ENCODE measurements at places on chromosomes 5 and 9.

DNA sequence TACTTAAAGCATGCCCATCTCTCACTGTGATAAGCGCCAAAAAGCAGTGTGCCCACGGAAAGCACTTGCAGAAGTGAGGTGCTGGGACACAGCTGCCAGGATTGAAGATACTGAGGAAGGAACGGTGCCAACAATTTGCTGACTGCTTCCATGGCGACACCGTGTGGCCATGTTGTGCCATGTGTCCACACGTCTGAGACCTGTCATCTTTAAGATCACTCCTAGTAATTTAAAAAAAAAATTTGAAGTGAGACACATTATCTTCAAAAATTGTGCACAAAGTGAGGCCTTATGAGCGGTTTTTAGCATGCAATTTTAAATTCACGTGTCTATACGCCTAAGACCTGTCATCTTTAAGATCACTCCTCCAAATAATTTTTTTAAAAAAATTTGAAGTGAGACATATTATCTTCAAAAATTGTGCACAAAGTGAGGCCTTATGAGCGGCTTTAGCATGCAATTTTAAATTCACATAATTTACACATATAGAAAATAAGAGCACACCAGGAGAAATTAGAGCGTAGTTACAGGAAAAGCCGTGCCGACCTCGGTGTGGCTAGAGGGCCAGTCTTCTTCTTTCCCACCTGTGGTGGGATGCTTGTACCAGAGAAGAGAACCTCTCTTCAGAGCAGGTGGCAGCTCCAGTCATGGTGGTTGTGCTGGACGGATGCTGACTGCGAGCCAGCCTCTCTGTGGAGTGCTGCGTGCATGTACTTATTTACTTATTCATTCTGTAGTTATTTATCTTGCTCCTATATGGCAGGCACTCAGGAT lies 21.4 kb upstream of the FLT4 start:
- no peak for DNase-seq

DNA sequence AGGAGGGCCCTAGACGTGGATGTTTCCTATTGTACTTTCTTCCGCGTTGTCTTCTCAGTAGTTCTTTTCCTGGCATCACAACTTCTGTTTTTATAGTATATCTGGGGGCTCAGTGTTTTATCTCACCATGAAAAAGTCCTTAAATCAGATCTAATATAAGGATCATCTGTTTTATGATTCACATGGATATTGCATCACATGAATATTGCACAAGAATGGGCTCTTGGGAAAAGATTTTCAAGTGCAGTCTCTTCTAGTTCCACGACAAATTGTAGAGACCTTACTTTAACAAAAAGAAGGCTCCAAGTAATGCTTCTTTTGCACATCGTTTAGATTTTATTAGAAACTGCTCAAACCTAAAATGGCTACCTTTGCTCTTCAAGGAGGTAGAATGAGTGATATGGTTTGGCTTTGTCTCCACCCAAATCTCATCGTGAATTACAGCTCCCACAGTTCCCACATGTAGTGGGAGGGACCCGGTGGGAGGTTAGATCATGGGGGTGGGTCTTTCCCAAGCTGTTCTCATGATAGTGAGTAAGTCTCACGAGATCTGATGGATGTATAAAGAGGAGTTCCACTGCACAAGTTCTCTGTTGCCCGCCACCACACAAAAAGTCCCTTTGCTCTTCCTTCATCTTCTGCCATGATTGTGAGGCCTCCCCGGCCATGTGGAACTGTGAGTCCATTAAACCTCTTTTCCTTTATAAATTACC lies 53.7 kb upstream of the FAM120A start:
- no peak for DNase-seq

GRCh38 chr5:69305512-69305911 lies 27.1 kb downstream of the CCDC125 start:
- DNase-seq, result no peak

- DNase-seq, result peak; percentile 68
These were observed 128.9 kb upstream of the RAPGEF1 start for GRCh38 chr9:131868766-131869165.

- peak; percentile 46 for DNase-seq
These were observed 23.3 kb downstream of the TNFSF8 start for GRCh38 chr9:114906922-114907571.

GRCh38 chr5:95644351-95645042 lies 2.1 kb upstream of the RFESD start:
- peak; percentile 39 for DNase-seq

- DNase-seq, result no peak
These were observed 134.7 kb upstream of the TNPO1 start for GRCh38 chr5:72681781-72682180.

Measured in right hindlimb (tissue), 1 donor.